ENCODE measurements at places on chromosomes 7 and 10. TPM values are rescaled to one million over a fixed set of nuclear protein-coding genes. Genes with fewer than 3 reads are reported as not detected.

Gene ACHE
- 3.1 TPM for polyA plus RNA-seq

Gene MALSU1
- polyA plus RNA-seq: 18.3 TPM

GRCh38 chr10:18401416-18402195 is 249.8 kb downstream of the NSUN6 start:
- DNase-seq: no peak

DNA sequence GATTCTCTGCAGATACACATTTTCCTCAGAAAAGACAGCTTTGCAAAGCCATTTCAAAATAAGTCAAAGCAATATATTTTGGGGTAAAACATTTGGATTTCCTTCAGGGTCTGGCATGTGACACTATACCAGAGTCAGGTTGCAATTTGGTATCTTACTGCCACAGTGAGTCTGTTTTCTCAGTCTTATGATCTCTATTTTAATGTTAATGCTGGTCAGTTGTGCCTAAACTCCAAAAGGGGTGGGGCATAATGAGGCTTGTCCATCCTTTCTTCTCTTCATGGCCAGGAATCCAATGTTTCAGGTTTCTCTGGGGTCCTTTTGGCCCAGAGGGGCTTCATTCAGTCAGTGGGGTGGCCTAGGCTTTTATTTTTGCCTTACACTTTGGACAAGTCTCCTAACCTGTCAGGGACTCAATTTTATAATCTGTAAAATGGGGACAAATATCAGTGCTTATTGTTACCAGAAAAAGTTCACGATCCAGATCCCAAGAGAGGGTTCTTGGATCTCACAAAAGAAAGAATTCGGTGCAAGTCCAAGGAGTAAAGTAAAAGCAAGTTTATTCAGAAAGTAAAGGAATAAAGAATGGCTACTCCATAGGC is 341.5 kb downstream of the GALNT17 start:
- no peak for DNase-seq

All from spleen (tissue), 13 donors.